ENCODE measurements at places on chromosomes 1 and 21. TPM values are rescaled to one million over a fixed set of nuclear protein-coding genes. Genes with fewer than 3 reads are reported as not detected.

GRCh38 chr1:52978045-52978444 is 51.0 kb downstream of the SCP2 start:
- no peak for DNase-seq

DNA sequence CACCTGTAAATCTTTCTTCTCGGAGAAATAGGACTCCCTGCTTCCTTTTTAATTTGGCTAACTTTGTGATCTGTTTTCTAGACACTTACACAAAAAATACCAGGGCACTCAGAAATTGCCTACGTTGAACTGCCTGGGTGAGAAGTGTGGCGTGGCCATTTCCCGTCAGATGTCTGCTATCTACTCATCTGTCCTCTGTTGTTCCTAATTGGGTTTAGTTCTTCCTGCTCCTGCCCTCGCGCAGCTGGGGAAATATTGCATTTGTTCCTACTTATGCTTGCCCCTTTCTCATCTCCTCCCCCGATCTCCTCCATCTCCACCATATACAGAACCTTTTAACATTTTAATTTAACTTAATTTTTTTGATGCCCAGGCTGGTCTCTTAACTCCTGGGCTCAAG is 55.1 kb downstream of the CD58 start:
- DNase-seq, result no peak

DNA sequence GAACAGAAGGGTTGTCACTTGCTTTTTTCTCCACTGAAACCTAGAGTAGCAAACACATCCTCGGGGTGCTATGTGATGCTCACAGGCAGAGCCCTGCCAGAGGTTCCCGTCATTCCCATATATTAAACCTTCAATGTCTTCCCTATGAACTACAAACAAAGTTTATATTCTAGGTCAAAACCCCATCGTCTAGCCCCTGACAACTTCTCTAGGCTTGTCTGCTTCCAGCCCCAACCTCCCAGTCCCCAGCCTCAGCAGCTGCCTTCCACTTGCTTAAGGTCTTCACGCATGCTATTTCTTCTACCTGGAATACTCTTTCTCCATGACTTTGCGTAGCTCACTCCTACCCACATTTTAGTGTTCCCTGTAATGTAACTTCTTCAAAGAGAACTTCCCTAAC is 1.9 kb upstream of the TLR5 start:
- no peak for DNase-seq

DNA sequence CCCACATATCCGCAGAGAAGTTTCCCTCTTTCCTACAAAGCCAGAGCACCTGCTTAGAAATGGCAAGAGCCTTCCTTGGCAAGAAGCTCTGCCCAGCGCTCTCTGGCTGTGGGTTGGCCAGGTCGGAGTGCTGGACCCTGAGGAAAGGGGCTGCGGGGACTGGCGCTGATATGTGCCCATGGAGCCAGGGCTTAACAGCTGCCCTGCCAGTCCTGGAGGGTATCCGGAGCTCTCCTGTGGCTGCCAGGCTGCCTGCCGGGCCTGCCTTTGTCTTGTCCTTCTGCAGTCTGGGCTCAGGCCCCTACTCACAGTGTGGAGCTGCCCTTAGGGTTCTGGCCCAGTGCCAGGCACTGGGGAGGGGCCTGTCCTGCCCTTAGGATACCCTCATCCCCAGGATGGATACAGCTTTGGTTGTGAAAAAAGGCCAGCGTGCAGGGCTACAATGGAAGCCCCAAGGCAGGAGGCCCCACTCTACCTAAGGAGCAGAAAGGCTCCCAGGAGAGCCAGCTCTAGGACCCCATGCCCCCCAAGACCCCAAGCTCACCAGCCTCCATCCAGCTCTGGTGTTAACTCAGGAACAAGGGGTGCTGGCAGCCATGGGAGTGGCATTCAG is 43.4 kb downstream of the KIAA1614 start:
- DNase-seq, result no peak

DNA sequence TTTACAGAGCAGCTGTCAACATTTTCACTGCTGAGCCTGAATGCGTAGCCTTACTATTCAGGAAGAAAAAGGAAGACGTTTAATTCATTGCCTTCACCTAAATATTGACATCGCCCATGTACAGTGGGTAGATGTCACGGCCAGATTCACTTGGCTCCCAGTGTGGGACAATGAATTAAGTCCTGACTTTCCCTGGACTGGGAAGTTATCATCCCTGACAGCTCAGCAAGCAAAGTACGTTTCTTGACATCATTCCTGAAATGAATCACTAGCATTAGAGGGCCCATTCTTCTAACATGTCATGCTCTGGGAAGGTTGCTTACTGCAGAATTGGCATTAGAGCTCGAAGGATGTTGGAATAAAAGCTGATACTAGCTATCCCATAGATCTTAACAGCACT is 37.8 kb downstream of the LRRC53 start:
- no peak for DNase-seq

- DNase-seq, result peak; percentile 4
Observed at GRCh38 chr1:81007024-81007423, 793.7 kb upstream of the ADGRL2 start.

DNA sequence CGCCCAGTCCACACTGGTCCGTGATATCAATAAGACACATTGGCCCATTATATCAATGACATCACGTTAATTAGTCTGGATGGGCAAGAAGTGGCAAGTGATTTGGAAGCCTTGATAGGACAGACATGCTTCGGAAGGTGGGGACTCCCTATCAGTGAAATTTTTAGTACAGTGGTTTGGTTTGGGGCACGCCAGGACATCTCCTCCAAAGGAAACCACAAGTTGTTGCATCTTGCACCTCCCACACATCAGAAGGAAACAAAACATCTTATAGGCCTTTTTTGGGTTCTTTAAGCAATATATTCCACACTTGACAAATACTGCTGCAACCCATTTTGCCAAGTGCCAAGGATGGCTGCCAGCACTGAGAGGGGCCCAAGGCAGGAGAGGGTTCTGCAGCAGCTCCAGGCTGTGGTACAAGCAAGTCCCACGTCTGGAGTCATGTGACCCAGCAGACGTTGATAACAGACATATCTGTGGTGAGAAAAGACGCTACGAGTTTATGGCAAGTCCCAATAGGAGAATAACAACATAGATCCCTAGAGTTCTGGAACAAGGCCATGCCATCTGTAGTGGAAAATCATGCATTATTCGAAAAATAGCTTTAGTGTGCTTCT is 95.3 kb upstream of the DISP3 start:
- DNase-seq, result no peak

GRCh38 chr1:54604572-54605370 is 18.6 kb downstream of the FAM151A start:
- DNase-seq, result no peak

- DNase-seq, result no peak
Observed at GRCh38 chr1:24120965-24121364, 9.0 kb upstream of the MYOM3 start.

DNA sequence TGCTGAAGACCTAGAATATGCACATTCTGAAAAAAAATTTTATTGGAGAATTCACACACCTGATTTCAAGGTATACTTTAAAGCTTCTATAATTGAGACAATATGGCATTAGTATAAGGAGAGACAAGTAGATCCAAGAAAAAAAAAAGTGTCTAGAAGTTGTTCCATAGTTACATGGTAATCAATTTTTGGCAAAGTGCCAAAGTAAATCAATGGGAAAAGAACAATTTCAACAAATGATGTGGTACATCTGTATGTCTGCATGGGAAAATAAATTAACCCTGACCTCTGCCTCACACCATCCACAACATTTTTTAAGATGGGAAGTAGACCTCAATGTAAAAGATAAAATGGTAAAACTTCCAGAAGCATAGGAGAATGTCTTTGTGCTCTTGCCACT is 21.3 kb upstream of the BACH1 start:
- no peak for DNase-seq

DNA sequence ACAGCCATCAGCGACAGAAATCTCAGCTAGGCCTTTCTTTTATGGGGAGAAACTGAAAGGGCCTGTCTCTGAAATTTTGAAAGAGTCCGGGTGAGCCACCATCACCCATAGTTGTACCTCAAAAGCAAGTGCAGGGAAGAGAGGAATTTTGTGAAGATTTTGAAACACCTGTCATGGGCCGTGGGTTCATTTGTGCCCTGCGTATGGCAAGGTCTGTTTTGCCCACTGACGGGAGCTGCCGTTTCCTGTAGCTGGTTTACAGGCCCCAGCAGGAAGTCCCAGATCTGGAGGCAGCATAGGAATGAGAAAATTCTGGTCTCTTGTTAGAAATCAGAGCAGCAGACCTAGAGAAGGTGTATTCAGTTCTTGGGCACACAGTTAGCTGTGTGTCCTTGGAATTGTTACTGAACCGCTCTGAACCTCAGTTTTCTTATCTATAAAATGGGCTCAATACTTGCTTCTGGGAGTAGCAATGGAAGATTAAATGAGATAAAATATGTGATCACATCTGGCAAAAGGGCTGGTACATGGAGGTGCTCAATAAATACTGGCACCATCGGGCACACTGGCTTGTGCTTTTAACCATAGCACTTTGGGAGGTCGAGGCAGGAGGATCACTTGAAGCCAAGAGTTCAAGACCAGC is 52.5 kb downstream of the MAN1C1 start:
- no peak for DNase-seq

The PRAMEF17 gene
- 1.9 TPM for total RNA-seq

The S100A7A gene
- total RNA-seq, result 2.9 TPM

The OR4F16 gene
- not detected for total RNA-seq

The CD247 gene
- total RNA-seq, result 6.5 TPM

The CAMK1G gene
- not detected for total RNA-seq

The LCE1E gene
- not detected for total RNA-seq

The S100A3 gene
- not detected for total RNA-seq

The RGSL1 gene
- total RNA-seq, result 1.7 TPM

The CCDC17 gene
- total RNA-seq, result 1.9 TPM

All from umbilical cord (tissue), 2 donors.